ENCODE measurements at places on chromosomes 2 and 18.
A peak's percentile ranks its signal among the peaks of the same experiment; 100 is the strongest.

- no peak for DNase-seq
These were observed 103.2 kb downstream of the CTIF start for GRCh38 chr18:48641981-48642380.

DNA sequence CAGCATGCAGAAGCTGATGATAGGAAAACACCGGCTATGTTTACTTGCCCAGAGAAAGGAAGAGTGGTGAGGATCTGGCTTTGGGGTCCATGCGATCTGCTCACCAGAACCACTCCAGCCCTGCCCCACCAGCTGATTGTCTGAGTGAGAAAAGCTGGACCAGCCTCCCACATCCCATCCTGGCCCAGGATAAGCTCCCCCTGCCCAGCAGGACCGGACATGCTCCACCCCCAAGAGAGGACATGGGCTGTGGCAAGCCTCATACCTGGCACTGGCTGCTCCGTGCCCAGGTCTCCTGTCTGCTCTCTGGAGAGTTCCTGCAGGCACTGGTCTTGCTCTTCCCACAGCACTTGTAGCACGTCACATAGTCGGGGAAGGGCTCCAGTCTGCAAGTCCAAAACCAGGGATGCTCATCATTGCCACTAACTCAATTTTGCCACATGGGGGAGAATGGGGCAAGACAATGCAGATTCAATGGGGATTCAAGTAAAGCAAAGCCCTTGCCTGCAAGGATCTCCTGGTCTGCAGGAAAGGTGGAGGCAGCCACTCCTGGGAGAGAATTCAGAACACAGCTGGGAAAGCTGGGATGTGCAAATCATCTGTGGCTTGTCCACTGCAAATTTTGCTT lies 30.0 kb downstream of the SCTR start:
- no peak for DNase-seq

DNA sequence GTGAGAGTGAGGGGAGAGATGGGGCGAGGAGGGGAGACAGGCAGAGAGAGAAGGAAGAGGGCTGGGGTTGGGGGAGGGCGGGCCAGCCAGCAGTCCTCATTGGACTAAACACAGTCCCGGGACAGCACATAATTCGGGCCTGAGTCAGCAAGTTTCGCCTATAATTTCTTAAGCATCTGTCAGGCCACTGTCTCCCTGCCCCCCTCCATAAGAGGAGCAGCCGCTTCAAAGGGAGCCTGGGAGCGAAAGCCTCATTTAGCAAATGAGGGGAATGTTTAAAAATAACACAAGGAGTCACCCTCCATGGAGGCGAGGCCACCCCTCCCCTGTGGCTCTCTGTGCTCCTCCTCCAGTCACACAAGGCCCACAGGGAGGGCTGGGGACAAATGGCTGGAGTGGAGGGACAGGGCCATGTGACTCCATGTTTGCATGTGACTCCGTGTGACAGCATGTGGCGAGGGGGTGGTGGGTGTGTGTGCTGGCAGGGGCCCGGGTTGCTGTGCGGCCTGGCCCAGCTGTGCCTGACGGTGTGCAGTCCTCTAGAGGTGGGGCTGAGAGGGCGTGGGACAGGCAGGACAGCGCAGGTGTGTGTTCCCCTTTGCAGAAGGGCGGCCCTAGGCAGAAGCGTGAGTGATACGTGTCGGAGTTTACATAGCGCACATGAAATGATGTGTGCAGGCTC lies 162.4 kb downstream of the CELF4 start:
- peak; percentile 40 for DNase-seq

DNA sequence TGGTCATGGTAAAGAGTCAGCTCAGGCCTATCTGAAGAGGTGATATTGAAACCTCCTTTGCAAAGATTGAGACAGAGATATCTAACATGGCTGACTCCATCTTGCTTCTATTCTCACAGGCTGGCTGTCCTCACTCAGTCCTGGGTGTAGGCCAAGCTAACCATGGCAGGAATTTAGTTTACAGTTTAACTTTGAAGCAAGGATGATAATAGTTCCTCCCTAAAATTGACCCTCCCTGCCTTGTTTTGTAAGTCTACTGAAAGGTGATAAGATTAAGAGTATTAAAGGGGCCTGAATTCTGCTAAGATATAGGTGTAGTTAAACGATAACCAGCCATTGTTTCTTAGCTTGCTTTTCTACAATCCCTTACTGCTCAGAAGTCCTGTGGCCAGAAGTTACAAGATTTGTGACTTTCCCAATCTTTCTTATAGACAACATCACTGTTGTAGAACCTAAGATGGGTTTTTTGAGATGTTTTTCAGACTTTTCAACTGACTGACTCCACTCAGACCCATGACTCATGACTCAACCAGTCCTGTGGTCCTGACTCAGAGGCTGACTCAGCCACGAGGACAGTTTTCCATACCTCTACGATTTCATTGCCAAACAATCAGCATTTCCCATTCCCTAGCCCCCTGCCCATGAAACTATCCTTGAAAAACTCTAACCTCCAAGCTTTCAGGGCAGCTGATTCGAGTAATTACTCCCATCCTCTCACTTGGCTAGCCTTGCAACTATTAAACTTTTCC lies 195.7 kb upstream of the SESTD1 start:
- DNase-seq = no peak

GRCh38 chr2:235390108-235390815 lies 103.6 kb upstream of the AGAP1 start:
- no peak for DNase-seq

DNA sequence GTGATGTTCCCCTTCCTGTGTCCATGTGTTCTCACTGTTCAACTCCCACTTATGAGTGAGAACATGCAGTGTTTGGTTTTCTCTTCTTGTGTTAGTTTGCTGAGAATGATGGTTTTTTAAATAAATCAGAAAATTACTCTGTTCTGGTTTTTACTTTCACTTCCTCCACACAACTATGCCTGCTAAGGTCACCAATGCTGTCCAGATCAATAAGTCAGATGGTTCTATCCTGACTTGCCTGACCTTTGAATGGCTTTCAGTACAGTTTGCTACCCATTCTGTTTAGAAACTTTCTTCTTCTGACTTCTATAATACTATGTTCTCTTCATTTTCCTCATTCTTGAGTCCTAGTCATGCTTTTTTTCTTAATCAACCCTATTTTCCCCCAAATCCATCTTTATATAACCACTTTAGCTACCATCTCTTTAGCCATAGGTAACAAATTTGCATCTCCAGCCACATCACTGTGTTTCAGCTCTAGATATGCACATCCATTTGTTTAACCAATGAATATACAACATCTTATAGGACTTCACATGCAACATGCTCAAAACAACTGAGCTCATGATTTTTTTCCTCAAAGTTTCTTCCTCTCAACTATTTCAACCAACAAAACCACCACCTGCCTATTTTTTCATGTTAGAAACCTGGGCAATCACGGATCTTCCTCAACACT lies 58.8 kb upstream of the SLC38A11 start:
- no peak for DNase-seq

GRCh38 chr18:52190631-52191030 lies 149.4 kb upstream of the DCC start:
- no peak for DNase-seq

All from NCI-H510A (cell line).